ELR (cell line): ENCODE measurements at places on chromosomes 11 and 22.
A peak's percentile ranks its signal among the peaks of the same experiment; 100 is the strongest.

DNA sequence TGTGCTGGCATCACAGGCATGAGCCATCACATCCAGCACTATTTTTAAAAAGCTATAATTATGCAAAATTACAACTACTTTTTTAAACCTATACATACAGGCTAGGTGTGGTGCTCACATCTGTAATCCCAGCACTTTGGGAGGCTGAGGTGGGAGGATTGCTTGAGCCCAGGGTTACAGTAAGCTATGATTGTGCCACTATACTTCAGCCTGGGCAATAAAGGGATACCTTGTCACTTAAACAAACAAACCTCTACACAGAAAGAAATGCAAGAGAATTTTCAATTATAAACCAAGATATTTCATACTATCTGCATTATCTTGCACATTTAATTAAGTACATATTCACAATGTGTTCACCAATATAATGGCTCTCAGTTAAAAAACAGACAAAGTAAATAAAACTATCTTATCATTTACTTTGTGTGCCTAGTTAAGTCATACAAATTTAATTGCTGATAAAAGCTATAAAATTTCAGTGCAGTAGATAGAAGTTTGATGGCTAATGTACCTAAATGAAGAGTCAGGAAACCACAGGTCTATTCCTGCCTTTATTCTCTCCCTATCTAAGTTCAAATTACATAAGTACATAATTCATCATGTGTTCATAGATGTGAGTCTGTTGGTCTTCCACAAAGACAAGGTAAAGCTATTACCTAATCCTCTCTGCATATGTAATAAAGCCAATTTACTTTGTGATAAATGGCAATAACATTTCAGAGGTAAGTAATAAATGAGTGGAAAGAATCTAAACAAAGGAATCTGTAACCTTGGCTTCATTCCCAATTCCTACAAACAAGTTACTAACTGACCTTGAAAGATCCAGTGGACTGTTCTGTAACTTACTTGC, 9.0 kb upstream of the RDX start:
- DNase-seq, result peak; percentile 31

DNA sequence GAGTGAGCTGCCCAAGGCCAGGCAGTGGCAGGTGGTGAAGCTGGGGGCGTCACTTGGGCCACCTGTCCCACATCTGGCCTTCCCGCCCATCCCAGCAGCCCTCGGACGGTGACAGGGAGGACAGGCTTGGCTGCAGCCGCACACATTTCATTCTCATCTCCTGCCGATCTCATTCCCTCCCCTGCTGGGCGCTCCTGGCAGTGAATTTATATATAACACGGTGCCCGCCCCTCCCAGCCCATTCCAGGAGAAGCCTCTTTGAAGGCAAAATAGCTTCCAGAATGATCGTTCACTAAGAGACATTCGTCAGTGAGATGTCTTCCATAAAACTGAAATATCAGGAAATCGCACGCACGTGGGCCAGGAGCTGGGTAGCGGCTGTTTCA, 861.3 kb downstream of the TBC1D22A start:
- no peak for DNase-seq

DNA sequence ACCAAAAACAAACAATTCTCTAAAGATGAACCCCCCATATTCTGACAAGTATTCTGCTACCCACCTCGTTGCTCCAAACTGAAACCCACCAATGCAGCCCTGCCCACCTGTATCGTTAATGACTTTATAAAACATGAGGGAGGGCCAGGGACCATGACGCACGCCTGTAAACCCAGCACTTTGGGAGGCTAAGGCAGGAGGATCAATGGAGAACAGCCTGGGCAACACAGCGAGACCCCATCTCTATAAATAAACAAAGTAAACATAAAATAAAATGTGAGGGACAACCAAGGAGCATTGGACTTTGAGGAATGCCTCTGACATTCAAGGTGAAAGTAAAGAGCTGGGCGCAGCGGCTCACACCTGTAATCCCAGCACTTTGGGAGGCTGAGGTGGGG, 39.8 kb upstream of the ATXN10 start:
- DNase-seq, result no peak

DNA sequence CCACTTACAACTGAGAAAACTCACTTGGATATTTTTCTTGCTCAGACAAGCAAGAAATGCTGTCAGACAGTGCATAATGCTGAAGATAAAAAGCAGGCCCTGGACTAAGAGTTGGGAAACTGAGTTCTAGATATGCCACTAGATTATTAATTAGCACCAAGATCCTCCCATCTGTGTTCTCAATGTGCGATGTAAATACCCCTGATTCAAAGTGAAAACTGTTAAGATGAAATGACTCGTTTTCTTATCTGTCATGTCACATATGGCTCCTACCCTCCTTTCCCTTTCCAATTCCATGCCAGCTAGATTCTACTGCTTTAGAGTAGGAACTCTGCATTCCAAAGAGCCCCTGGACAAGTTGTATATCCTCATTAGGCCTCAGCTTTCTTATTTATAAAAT, 88.9 kb upstream of the CLNS1A start:
- no peak for DNase-seq

DNA sequence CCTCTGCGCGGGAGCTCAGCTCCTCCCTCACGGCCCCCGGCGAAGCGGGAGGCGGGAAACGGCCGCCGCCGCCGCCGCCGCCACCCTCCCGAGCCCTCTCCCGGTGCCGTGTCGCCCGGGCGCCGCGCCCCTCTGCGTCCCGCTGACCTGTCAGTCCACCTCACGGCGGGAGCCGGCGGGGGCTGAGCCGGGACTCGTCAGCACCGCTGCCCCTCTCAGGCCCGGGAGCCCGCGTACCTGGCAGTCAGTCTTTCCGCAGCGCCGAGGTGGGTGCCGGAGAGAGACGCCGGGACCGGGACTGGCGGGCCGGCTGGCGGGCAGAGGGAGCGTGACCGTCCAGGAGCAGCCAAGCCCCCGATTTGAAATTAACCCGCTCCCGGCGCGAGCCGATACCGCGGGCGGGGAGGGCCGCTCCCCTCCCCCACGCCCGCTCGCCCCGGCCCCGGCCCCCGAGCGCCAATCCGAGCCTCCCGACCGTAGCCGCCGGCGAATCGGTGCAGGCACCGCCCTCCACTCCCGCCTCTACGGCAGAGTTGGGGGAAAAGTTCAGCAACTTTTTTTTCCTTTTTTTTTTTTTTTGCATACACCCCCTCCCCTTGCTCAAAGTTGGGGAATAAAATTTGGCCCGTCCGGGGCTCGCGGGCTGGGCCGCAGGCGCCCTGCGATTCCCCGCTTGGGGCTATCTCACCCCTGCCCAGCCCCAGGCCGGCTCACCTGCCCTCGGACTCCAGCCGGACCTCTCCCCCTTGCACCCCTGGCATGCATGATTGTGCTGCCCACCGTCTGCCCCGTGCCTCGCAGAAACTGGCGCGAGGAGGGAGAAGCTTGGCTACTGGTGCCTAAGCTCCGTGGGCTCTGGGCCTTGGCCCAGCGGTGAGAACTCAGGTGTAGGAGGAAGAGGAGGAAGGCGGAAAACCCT, 774 bp upstream of the E2F8 start:
- peak; percentile 47 for DNase-seq

- peak; percentile 56 for DNase-seq
These were observed 33.4 kb upstream of the API5 start for GRCh38 chr11:43278193-43278956.

- DNase-seq, result peak; percentile 38
These were observed 14.7 kb downstream of the IGLL1 start for GRCh38 chr22:23565305-23565914.

GRCh38 chr22:45968751-45969413, 8.1 kb downstream of the WNT7B start:
- DNase-seq, result peak; percentile 95

GRCh38 chr11:1838426-1839144, at the start of gene TNNI2:
Gene TNNI2 (plus strand): TSS chr11:1838981. CDS start chr11:1839697, 716 bp downstream.
- no peak for DNase-seq

- DNase-seq, result no peak
These were observed 200.6 kb downstream of the DBX1 start for GRCh38 chr11:19959648-19960059.

DNA sequence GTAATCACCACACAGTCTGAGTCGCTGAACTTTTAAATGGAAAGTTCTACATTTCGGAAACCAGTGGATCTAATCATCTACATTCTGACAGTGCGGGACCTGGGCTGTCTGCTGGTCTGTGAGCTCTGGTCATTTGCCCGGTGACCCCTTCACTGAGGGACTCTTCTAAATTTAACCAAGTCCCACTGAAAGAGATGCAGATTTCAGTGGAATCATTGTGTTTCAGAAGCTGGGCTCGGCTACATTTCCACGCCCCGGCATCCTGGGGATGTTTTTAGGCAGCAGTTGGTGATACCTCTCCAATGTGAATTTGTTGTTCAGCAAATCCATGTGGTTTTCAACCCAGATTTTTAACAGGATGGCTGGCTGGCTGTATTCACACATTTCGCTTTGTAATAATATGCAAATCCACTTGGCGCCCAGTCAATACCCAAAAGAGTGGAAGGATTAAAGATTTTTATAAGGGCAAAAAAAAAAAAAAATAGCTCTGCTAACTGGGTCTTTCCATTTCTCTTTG, 145.5 kb upstream of the RASSF10 start:
- no peak for DNase-seq

GRCh38 chr11:134576286-134576685, 164.2 kb upstream of the B3GAT1 start:
- DNase-seq, result no peak

GRCh38 chr22:39362932-39363331, 13.1 kb downstream of the SYNGR1 start:
- no peak for DNase-seq

- no peak for DNase-seq
These were observed 8.4 kb downstream of the APOL4 start for GRCh38 chr22:36193171-36193570.

GRCh38 chr11:63240098-63240497, 3.3 kb downstream of the SLC22A25 start:
- DNase-seq, result no peak

GRCh38 chr11:67006029-67006884, 16.7 kb upstream of the SYT12 start:
- DNase-seq, result peak; percentile 58

- DNase-seq, result no peak
These were observed 146.7 kb downstream of the LDLRAD3 start for GRCh38 chr11:36090356-36091109.

GRCh38 chr22:26324150-26324549, 104.9 kb upstream of the ASPHD2 start:
- no peak for DNase-seq

GRCh38 chr11:94243571-94244515, 60.5 kb upstream of the IZUMO1R start:
- DNase-seq, result no peak

DNA sequence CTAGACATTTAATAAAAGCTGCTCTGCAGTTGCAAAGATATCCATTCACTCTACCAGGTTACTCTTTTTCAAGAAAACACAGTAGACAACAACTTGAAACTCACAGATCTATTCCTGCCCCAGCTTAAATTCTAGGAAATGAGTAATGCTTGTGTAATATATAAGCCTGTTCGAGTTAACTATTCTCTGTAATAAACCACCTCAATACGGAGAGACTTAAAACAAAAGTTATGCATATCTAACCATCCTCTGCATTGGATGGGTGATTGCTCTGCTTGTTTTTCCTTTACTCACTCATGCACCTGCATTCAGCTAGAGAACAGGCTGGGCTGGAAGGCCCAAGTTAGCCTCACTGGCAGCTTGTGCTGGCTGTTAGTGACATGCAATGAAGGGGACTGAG, 13.3 kb downstream of the LRRC4C start:
- no peak for DNase-seq

GRCh38 chr11:132057266-132057665, 686.9 kb downstream of the NTM start:
- no peak for DNase-seq

DNA sequence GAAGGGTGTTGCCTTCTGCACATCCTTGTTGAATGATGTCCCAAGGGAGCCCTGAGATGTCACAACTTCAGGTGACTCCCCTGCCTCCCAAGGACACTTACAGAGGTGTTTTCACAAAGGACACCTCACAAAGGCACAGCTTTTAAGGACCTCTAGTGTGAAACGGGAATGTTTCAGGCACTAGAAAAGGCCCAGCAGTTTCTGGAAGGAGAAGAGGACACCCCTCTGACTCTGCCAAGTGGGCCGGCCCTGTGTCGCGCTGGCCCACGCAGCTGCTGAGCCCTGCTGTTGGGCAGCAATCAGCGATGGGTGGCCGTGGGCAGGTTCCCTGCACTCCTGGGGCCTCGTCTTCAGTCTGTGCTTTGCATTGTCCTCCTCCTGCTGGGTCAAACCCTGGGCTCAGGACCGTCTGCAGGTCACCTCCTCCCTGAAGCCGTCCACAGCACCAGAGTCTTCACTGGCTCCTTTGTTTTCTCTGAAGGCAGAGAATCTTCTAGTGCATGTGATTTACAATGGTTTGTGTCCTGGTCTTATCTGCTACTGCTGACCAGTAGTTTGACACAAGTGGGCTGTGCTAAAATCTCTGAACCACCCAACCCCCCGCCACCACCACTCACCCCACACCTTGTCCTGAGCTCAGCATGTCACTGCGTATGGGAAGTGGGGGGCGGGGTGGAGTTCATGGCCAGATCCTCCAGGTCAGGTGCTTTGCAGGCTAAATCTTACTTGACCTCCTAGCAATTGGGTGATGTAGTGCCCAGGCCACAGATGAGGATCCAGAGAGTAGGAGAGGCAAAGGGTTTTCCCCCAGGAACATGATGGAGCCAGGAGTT, 3.2 kb downstream of the LINC01488 start:
- DNase-seq, result no peak

DNA sequence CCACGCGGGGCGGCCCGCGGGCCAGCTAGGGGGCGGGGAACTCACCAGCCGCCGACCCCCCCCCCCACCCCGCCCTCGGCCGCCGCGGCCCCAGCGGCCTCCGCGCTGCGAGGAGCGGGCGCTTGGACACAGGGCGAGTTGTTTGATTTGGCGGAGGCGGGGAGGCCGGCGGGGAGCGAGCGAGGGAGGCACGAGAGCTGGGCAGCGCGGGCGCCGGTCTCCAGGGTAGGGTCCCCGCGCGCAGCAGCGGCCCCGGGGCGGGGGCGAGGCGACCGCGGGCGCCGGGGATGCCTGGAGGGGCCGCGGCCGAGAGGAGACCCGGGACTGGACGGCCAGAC, 64.4 kb downstream of the NAV2 start:
- DNase-seq, result peak; percentile 25

DNA sequence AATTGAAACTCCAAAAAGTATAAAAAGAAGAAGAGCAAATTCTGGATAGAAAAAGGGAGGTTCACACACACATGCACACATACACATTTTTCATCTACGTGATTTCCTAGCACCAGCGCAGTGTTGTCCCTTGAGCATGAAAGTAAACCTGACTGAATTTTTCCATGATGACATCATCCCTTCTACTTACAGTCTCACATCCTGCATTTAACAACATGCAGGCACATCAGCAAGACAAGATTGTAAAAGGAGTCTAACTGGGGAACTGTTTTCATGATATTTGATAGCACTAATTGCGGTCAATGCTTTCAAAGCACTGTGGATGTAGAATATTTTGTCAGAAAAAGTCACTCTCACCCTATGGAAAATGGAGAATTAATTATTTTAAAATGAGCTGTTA, 36.6 kb downstream of the GAS2 start:
- peak; percentile 80 for DNase-seq

GRCh38 chr11:114036147-114036811, 23.2 kb upstream of the ZBTB16 start:
- peak; percentile 68 for DNase-seq

- no peak for DNase-seq
These were observed 696.3 kb downstream of the DLG2 start for GRCh38 chr11:84930863-84931262.

- no peak for DNase-seq
These were observed 14.5 kb upstream of the P4HA3 start for GRCh38 chr11:74325649-74326645.
